CD4-positive, alpha-beta T cell treated with Interleukin-1 beta for 1 hour (primary cell): ENCODE measurements at places on chromosomes 12 and 14.

- peak; percentile 9 for DNase-seq
Measured at GRCh38 chr12:1629338-1630132, 504 bp downstream of the WNT5B start.

DNA sequence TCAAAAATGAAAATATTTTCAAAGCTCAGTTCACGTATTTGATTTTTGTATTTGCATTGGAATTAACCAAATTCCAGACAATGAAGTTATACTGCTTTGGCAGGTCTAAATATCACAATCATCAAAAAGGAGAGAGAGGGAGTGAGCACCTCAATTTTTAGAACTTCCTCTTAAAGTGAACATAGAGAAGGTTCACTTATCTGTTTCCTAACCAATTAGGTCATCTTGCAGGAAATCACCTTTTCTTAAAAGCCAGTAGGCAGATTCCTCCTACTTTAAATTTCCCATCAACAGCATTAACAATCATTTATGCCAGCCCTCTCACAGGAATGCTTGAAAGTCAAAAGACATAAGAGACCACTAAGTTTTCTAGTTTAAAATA is 388.7 kb downstream of the ZFP36L1 start:
- DNase-seq, result no peak

- DNase-seq, result no peak
Measured at GRCh38 chr14:32578181-32578580, 249.1 kb downstream of the AKAP6 start.

- DNase-seq, result no peak
Measured at GRCh38 chr12:117011988-117012805, 87.0 kb downstream of the TESC start.

DNA sequence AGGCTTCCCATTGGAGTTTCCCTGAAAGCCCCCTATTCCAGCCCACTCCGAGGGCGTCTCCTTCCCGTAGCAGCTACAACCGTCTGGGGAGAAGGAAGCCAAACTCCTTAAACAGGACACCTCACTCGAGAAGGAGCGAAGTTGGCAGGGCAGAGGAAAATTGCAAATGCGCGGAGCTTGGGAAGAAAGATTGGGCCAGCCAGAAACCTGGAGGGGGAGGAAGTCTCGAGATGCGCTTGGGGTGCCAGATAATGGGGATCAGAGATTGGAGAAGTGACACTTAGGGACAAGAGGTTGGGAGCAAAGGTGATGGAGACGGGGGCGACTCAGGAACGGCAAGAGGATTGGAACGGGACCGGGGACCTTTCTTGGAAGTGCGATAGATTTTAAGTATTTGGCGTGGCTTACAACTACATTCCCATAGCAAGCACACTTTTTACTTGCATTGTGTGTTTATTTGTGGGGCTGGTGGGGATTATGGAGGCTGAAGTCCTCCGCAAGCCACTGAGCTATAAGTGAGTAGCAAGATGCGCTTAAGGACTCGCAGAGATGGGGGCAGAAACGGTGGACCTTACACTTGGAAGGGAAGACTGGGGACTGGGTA is 926 bp downstream of the HRK start:
- DNase-seq, result no peak

DNA sequence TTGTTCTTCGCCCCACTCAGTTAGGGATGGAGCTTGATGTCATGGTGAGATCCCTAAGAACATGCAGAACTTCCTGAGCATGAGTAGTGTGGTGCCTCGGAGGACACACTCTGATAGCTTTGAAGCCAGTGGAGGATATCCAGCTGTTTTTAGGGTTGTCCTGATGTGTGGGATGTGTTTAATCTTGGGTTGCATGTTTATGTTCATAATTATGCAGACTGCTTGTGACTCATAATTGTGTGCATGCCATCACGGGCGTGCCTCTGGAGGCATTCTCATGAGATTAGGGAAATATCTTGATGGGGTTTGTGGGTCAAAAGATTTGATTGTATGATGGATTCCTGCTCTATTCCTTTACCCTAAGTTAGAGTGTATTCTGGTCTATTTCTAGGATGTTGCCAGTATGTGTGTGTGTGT is 267.4 kb upstream of the PELI2 start:
- DNase-seq, result no peak

GRCh38 chr14:66624336-66624937 is 116.5 kb downstream of the GPHN start:
- no peak for DNase-seq

GRCh38 chr12:110818511-110818910 is 28.3 kb upstream of the CCDC63 start:
- no peak for DNase-seq

DNA sequence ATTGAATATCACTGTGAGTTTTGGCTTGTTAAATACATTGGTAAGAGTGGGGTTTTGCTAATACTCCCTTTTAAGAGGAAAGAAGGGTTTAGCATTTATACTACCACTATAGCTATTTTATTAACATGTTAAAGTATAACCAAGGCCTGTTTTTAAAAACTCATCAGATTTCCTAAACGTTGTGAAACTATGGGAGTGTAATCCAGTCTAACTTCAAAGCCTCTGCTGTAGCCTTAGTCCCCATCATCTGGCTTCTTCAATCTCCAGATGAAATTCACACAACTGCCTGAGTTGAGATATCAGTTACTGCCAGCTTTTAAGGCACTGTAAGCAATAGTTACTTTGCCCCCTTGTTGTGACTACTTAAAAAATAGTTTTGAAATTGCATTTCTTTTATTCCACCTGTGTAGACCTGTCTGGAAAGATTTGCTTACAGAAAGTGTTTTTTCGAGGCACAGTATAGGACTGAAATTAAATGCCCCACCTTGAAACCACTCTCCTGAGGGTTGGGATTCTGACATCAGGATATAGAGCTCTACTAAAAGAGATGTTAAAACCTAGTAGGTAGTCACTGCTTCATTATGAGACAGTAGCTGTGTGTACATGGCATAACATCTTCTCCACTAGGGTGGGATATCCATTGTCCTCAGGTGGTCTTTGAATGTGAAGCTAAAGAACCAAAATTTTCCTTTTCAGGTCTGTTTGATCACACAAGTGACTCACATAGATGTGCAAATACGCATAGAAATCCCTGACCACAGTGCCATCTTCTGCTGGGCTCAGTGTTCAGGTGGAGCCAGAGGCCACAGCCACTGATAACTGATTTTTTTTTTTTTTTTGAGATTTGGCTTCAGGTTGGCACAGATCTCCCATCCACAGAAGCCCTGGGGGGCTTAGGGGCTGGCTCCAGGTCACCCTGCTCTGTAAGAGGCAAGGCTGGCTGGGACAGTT is 125.5 kb downstream of the DAAM1 start:
- DNase-seq, result no peak

DNA sequence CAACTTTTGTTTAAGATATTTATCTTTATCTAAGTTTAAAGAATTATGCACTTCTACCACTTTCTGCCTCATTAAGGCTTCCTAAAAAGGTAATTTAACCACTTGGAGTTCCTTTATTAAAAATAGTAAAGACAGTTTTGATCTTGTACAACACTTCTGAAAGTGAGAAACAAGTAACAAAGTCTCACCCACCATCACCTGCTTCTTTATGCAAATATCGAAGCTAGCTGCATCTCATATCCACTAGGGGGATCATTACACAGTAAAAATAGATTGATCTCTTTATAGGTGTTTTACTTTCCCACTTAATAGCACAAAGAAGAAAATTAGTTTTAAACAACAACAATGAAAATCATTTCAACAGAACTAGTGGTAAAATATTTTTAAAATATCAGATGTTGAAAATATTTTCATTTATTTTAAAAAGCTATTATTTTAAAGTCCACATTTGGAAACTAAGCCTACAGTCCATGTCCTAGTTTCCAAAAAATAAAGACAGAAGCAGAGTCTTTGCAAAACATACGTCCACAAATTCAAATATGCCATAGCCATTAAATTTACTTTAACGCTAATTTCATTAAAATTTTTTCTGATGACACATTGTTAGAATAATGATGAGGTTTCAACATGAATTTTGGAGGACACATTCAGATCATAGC is 160.0 kb upstream of the SOX5 start:
- no peak for DNase-seq

GRCh38 chr12:106359646-106360399 is 2.3 kb downstream of the POLR3B start:
- no peak for DNase-seq

DNA sequence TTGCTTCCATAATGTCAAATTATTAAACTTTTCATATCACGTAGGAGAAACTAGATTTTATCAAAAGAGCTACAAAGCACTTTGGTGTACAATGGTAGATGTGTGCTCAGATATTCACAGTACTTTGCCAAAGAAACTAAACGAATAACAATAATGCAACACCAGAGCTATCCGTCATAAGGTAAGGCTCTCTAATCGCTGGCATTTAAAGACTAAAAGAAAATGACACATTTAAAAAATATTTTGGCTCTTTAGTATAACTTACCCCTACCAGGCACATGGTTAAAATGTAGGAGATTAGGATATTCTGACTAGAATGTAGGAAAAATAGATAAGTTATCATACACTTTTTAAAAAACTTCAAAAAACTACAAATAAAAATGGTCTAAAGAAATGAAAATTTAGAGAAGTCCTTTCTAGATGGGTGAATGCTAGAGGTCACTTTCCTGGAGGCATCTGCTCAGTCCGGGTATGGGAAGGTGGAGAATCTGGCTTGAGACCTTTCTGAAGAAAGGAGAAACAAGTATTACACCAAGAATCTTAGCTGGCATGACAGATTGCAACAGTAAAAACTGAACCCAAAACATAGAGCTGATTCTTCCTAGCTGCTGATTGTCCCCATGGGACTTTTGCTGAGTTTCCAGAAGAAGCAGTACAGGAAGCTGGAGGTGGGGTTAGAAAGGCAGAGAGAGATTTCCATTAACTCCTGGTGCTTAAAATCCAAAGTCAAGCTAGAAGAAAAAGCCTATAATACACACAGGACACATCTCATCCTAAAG is 67.9 kb downstream of the FAR2 start:
- no peak for DNase-seq
